ENCODE measurements at places on chromosomes 3 and 15. TPM values are rescaled to one million over a fixed set of nuclear protein-coding genes. Genes with fewer than 3 reads are reported as not detected.

GRCh38 chr3:182105875-182106274 lies 394.1 kb downstream of the SOX2 start:
- no peak for DNase-seq

DNA sequence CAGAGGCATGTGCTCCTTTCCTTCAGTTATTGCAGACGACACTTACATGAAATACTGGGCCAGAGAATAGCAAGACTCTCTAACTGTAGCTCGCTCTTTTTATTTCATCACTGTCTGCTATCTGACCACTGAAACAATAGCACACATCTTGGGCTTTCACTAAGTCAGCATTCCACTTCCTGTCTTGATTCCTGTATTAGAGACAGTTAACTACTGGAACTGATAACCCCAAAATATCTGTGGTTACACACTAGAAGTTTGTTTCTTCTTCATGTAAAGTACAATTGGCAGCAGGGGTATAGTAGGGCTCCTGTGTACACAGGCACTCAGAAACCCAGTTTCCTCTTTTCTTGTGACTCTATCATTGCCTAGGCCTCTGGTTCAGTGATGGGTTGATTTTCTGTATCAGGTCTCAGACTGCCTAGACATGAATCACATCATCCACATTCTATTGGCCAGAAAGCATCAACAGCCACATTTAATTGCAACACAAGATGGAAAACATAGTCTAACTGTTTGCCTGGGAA lies 230.2 kb upstream of the CD96 start:
- DNase-seq: no peak

DNA sequence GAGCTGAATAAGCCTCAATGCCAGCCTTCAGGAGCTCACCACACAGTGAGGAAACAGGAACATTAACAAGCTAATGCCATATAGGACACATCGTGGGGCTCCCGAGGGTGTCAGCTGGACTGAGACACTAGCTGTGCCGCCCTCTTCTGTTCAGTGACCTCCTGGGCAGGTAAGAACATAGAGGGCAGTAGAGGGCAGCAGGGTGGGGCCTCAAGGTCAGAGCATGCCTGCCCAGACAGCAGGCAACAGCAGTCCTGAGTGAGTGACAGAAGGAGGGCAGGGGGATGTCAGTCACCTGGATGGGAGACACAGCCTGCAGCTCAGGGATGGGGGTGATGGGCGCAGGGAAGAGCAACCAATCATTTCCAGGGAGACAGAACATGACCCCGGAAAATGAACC lies 15.5 kb downstream of the NTRK3 start:
- DNase-seq: no peak

GRCh38 chr15:62071711-62072308 lies 5.0 kb downstream of the C2CD4A start:
- peak; percentile 64 for DNase-seq

- peak; percentile 99 for DNase-seq
These were observed 168.2 kb upstream of the KCNMB2 start for GRCh38 chr3:178367817-178368617.

- no peak for DNase-seq
These were observed 67.9 kb upstream of the AKAP13 start for GRCh38 chr15:85312486-85312885.

DNA sequence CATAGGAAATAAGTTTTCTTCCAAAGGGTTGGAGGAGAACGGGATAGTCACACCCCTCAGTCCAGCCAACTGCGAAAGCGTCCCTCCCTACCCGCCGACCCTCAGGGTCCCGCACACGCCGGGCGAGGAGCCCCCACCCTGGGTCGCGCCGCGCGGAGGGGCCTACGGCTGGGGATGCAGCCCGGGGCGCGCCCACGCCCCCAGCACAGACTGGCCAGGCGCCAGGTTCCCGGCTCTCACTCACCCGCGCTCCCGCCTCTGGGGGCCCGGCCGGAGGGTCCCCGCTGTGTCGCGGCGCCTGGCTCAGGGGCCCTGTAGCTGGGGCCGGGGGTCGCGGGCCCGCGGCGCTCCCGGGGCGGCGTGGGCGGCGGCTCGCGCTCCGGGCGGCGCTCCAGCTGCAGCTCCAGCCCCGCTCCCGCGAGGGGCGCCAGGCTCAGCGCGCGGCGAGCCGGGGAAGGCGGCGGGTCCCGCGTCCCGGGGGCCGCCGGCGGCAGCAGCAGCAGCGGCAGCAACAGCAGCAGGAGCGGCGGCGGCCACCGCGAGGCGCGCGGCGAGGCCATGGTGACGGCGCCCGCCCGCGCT lies 375 bp downstream of the HEG1 start:
- DNase-seq: no peak

GRCh38 chr3:127149621-127150310 lies 43.2 kb upstream of the PRR23E start:
- no peak for DNase-seq

- no peak for DNase-seq
These were observed 67.1 kb upstream of the USP50 start for GRCh38 chr15:50613600-50613999.

DNA sequence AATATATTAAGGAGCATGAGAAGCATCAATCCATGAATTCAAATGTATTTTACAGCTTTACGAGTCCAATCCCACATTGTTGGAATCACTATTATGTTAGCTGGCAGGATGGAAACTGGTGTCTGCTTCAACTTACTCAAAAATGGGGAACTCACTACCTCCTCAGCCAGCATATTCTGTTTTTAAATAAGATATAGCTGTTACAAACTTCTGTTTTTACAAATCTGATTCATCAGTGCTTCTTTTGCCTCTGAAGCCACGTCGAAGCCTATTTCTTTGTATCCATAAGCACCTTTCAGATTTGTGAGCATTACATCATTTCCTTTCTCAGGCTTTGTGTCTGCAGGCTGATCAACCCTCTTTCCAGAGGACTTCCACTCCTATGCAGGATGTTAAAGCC lies 105.9 kb downstream of the TPRG1 start:
- no peak for DNase-seq

DNA sequence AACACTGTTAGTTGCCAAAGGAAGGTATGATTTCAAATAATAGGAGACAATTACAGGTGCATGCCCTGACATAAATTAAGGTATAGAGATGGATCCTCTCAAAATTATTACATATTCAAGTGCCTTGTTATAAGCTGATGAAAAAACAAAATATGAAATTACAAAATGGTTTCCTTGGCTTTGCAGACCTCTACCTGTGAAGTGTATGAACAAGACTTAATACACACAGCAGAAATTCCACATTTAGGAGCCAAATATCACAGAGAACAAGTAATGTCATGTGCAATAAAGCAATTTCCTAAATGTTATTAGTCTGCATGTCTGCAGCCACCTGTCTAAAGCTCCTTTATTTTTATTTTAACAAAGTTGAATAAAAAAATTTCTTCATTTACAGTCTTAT lies 151.5 kb downstream of the ALCAM start:
- no peak for DNase-seq

- no peak for DNase-seq
These were observed 49.8 kb upstream of the SGO1 start for GRCh38 chr3:20235796-20236195.

DNA sequence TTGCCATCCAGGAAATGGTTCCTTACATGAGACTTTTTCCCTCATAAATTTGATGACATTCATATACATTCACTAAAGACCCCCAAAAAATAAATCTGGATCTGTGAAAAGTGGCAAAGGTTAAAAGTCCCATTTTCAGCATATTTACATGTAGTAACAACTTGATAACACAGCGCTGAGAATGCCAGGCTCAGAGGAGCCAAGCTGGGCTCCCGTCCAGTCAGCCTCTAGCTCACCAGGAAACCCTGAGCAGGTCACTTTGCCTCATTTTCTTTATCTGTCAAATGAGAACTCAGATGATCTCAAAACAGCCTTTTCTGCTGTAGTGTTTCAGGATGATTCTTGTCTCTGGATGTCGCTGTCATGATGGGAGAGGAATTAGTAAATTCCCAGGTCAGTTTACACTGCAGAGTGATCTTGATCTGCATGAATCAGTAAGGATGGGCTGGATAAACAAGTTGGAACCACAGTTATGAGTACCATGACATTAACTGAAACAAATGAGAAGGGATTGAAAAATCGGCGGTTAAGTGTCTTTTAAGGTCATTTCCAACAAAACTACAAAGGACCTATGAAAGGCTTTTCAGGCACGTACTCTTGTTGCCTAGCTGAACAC lies 82.8 kb downstream of the PPARG start:
- peak; percentile 50 for DNase-seq

- DNase-seq: no peak
These were observed 40.8 kb downstream of the KCNAB1 start for GRCh38 chr3:156161172-156161571.

DNA sequence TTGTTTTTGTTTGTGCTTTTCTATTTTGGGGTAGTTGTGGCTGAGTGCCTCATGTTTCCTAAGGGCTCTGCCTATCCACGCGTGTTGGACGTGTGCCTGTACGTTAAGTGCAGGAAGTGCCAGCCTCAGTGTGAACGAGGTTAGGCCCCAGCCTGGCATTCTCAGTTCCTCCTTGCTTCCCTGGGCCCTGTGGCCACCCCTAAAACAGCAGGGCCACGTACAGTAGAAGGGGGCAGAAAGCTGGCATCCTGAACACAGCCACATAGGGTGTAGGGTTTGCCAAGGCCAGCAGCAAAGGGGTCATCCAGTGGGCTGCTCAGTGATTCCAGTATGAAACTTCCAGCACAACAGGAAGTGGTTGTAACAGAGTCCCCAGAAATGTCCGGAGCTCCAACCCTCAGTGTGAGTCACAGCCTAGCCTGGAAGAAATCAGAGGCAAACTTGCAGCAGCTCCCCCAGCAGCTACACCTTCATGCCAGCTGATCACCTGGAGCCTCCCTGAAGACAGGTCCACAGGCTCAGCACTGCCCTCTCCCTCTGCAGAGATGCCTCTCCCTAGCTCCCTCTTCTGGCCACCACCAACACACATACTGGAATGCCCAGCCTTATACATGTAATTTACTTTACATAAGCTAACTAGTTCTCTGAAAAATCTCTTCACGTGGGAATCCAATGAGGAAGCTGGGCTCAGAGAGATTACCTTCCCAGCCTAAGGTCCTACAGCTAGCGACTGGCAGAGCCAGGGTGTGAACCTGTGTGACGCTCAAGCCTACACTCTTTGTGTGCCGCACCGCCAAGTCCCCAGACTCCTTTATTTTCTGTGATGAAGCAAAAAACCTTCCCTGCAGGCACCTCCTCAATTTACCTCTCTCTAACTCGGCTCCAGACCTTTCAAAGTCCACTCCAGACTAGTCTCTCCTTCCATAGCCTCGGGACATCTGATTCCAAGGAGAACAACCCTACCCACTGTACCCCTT lies 26.6 kb downstream of the ILDR1 start:
- peak; percentile 21 for DNase-seq

DNA sequence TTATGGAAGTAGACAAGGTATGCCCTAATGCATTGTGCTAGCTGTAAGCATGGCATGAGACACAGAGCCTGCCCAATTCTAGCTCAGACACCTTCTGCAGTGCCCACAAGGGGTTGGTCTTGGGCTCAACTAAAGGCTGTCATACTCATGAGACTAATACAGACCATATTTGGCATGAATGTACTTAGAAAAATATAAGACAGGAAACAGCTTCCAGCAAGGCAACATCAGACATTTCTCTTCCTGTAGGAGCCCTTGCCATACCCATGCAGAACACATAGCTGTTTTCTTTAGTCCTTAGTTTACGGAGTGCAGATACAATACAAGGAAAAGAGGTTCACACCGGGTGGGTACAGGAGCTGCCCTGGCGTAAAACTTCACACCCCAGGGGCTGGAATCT lies 30.5 kb upstream of the NR1I2 start:
- no peak for DNase-seq

- no peak for DNase-seq
These were observed 13.6 kb upstream of the CCDC33 start for GRCh38 chr15:74222240-74223119.

GRCh38 chr3:105327662-105328337 lies 38.9 kb upstream of the ALCAM start:
- DNase-seq: no peak

GRCh38 chr3:97720417-97720816 lies 44.1 kb upstream of the ARL6 start:
- no peak for DNase-seq

GRCh38 chr3:13687517-13687943 lies 138.6 kb downstream of the FBLN2 start:
- DNase-seq: peak; percentile 7

DNA sequence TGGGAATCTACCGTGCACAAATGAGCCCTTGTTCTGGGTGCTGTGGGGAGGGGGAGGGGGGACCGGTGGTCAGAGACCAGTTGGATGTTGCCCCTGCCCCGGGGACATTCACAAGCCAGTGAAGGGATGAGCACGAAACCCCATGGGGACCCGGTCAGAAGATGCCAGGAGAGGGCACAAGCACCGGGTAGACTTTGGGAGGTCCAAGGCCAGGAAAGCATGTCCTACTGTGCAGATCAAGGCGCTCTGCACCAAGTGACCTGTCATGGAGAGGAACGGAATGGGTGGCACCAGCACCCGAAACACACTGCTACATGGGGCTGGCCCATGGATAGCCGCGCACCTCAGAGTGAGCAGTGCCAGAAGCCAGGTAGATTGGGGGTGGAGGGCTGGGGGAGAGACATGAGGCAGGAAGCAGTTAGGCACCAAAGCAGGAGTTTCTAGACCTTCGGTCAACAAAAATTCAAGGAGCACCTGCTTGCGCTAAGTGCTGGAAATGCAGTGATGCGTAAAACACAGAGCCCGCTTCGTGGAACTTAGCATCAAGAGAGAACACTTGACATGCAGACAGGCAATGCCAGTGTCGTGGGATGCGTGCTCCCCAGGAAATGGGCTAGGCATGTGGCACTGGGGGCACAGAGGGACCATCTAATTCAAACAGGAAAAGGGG lies 99.1 kb downstream of the CPN2 start:
- no peak for DNase-seq

- DNase-seq: no peak
These were observed 173.5 kb downstream of the ZIC1 start for GRCh38 chr3:147582642-147583041.

- DNase-seq: peak; percentile 75
These were observed 42.1 kb downstream of the FBLN2 start for GRCh38 chr3:13590841-13591520.

DNA sequence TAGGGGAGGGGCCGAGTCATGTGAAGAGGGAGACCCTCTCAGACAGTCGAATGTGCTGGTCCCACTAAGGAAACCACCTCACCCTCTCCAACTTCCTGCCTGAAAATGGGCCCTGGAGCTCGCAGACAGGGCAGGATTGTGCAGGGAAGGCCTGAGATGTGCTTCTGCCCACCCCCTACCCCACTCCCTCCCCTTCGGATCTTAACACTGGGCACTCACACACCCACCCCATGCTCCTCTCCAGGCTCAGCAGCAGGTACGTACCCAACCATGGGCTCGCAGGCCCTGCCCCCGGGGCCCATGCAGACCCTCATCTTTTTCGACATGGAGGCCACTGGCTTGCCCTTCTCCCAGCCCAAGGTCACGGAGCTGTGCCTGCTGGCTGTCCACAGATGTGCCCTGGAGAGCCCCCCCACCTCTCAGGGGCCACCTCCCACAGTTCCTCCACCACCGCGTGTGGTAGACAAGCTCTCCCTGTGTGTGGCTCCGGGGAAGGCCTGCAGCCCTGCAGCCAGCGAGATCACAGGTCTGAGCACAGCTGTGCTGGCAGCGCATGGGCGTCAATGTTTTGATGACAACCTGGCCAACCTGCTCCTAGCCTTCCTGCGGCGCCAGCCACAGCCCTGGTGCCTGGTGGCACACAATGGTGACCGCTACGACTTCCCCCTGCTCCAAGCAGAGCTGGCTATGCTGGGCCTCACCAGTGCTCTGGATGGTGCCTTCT lies 20.0 kb downstream of the ATRIP start:
- DNase-seq: no peak

Gene GABRB3
- total RNA-seq: 11.4 TPM

Gene ATP13A5
- not detected for total RNA-seq

Gene TTC21A
- total RNA-seq: 4.8 TPM

Gene ZNF501
- total RNA-seq: 0.03 TPM

Gene ROPN1
- not detected for total RNA-seq

Gene ZNF774
- total RNA-seq: 0.27 TPM

Gene BCHE
- not detected for total RNA-seq

Gene GLT8D1
- 104 TPM for total RNA-seq

Gene SYNM
- 21.8 TPM for total RNA-seq
